ENCODE measurements at places on chromosomes 3 and 15. TPM values are rescaled to one million over a fixed set of nuclear protein-coding genes. Genes with fewer than 3 reads are reported as not detected.

Gene PLA2G4D
- total RNA-seq = not detected

Gene LMAN1L
- total RNA-seq = not detected

Gene CD80
- 0.32 TPM for total RNA-seq

Gene SLC9C1
- under 0.01 TPM for total RNA-seq

Gene KCTD6
- total RNA-seq = 10.3 TPM

All from articular chondrocyte of knee joint (primary cell).